ENCODE measurements at places on chromosomes 5 and 9.

DNA sequence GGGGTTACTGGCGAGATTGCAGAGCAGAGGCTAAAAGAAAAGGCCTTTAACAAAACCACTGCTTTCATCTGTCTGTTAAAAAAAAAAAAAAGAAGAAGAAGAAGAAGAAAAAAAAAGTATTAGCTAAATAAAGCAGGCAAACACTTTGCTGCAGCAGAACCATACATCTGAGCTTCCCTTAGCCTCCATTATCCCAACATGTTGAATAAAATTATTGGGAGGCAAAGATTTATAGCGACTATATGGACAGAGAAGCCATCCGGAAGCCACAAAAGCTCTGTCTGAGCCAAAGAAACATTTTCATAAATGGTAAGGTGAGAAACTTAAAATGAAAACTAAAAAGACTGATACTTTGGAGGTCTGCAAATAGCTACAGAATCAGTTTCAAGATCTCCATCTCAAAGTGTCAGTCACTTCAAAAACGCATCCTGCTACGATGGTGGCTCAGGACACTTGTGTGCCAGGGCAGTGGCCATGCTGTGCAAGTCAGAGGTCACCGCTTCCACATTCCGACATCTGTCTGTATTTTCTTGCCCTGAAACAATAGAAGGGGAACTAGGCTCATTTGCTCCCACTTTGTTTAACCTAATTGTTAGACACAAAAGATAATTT is 9.6 kb downstream of the EFNA5 start:
- DNase-seq = no peak

- DNase-seq = no peak
These were observed 273.2 kb downstream of the SAXO1 start for GRCh38 chr9:18759827-18760226.

DNA sequence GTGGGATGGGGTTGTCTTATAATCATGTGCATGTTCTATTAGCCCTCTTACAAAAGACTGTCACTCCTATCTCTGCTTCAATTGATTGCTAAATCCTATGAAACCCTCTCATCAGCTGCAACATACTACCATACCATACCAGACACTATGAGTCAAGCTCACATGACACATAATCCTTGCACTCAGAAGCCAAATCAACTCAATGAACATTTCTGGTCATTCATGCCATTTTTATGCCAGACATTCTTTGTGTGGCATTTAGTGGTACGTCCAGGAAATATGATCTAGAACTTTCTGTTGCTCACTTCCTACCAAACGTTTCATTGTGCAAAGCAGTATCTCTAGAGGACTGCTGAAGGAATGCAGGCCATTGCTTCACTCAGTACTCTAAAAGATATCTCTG is 159.2 kb upstream of the GNA14 start:
- DNase-seq = no peak

- no peak for DNase-seq
These were observed 1.0 kb downstream of the CSNK1A1 start for GRCh38 chr5:149550268-149550583.

GRCh38 chr9:121279776-121280388 is 11.9 kb downstream of the GSN start:
- DNase-seq = no peak

DNA sequence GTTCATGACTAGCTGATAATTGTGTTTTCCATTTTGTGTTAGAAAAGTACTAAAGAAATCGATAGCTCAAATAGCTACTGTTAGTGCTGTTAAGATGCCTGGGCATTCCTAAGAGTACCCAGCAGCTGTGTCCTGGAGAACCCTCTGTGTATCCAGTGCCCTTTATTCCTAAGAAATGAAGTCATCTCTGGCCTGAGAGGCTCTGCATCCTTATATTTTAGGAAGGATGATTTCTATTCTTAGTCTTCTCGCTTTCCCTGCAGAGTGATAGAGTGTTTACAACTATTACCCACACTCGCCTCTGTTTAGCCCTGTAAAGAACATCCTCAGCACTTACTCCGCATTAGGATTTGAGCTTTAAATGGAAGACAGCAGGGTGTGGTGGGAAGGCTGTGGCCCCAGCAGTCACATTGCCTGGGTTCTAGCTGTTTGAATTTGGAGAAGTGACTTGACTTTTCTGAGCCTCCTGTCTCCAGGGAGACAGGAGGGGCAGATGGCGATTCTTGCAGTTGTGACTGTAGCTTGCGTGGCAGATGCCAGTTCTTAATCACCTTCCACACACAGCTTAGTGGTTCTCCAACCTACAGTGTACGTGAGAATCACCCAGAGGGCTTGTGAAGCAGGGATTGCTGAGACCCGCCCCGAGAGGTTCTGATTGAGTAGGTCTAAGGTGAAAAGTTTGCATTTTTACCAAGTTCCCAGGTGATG is 177.2 kb upstream of the PITX1 start:
- no peak for DNase-seq

DNA sequence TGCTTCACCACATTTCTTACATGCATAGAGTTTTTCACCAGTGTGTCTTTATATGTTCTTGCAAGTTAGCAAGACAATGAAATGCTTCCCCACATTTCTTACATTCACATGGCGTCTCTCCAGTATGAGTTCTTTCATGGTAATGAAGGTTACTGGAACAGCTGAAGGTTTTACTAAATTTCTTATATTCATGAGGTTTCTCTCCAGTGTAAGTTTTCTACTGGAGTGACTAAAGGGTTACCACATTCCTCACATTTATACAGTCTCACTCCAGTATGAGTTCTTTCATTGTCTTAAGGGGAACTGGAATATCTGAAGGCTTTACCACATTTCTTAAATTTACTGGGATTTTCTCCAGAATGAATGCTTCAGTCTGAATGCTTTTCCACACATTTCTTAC is 350.3 kb downstream of the MAT2B start:
- no peak for DNase-seq

All from anterior cingulate cortex (tissue), 58 donors.